ENCODE measurements at places on chromosomes 2 and 18. TPM values are rescaled to one million over a fixed set of nuclear protein-coding genes. Genes with fewer than 3 reads are reported as not detected.

Gene DNAH6
- total RNA-seq = under 0.01 TPM

Gene TMEFF2
- not detected for total RNA-seq

Gene HADHA
- 159 TPM for total RNA-seq

Gene TNFRSF11A
- 6.2 TPM for total RNA-seq

Gene EML6
- total RNA-seq = 0.89 TPM

Gene ITPRIPL1
- 3.2 TPM for total RNA-seq
